ENCODE measurements at places on chromosomes 11 and 22.

DNA sequence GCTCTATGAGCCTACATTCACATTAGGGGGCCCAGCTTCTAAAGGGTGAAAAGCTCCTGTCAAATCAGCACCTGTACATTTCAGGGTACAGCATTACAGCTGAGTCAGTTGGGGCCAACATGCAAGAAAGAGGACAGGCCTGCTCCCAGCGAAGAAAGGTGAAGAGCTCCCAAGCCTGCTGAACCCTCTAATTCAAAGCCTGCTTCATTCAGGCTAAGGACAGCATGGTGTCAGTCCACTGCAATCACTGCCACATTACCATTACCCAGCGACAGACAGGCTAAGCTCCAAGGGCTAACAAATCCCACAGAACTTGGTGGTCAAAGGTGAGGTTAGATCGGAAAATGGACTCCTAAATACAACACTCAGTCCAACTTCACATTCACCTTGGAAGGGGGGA is 65.4 kb upstream of the CHRM4 start:
- DNase-seq: no peak

- DNase-seq: no peak
Observed at GRCh38 chr11:45082744-45083543, 63.5 kb upstream of the PRDM11 start.

GRCh38 chr11:12088047-12088481 is 22.3 kb upstream of the MICAL2 start:
- DNase-seq: no peak

GRCh38 chr22:27466778-27467438 is 334.6 kb downstream of the MN1 start:
- no peak for DNase-seq

DNA sequence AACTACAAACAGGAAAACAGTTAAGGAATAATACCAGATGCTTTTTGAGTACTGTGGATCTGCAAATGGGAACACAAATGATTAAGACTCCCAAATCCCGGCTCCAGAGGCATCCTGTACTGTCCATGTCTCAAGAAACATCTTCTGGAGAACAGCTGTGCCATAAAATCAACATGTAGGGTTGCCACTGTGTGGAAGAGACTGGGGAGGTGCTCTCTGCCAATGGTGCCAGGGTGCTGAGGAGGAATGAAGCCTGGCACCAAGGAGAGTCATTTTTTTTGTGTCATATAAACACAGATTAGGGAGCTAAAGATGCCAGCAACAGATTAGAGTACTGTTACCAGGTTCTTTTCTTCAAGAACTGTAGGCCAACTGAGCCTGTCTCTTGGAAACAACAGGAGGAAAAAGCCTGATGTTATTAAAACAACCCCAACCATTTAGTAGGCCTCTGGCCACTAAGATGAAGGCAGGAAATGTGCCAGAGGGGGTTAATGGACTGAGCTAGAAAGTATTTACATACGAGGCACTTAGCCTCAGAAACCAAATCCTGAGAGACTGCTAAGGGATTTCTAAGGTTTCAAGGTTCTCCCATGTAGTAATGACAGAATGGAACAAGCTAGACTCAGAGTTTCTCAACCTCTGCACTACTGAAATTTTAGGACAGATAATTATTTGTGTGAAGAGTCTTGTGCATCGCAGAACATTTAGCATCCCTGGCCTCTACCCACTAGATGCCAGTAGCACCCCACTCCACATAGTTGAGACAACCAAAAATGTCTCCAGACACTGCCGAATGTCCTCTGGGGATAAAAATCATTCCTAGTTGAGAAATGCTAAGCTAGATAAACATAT is 54.6 kb upstream of the CHRM4 start:
- no peak for DNase-seq

DNA sequence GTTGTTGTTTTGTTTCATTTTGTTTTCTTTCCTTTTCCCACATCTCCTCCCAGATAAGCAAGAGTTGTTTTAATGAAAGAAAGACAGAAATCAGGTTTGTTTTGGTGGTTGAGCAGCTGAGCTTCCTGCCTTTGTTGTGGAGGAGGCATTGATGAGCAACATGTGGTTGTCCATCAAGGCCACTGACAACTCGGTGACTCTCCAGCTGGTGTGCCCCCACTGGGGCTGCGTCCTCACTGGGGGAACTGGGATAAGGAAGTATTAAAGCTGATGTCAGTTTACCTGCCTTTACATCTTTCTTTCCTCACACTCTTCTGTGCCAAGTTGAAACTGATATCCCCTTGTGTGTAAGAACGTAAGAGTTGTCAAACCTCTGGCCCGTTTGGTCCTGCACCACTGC is 5.9 kb downstream of the VPS26B start:
- DNase-seq: no peak
